ENCODE measurements at places on chromosomes 6 and 20.

GRCh38 chr20:35039846-35040489 lies 52.6 kb downstream of the TRPC4AP start:
- DNase-seq: no peak

- DNase-seq: no peak
Observed at GRCh38 chr6:137666202-137666774, 172.1 kb upstream of the OLIG3 start.

GRCh38 chr6:167046861-167047495 lies 47.8 kb downstream of the CEP43 start:
- no peak for DNase-seq

DNA sequence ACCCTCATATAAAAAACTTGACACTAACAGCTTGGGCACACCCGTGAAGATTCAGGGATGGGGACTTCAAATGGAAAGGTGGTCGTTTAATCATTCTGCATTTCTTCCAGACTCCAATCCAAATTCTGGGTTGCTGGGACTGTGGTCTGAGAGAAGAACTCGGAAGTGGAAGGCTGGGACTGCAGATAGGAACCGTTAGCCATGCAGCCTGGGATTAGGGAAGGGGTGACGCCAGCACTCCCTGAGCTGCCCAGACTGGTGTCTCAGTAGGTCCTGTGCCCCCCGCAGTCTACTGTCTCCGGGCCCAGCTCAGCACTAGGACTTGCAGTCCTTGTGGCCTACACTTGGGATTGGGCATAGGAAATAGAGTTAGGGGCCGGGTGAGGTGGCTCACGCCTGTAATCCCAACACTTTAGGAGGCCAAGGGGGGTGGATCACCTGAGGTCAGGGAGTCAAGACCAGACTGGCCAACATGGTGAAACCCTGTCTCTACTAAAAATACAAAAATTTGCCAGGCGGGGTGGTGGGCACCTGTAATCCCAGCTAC lies 511 bp upstream of the CLIC1 start:
- no peak for DNase-seq

DNA sequence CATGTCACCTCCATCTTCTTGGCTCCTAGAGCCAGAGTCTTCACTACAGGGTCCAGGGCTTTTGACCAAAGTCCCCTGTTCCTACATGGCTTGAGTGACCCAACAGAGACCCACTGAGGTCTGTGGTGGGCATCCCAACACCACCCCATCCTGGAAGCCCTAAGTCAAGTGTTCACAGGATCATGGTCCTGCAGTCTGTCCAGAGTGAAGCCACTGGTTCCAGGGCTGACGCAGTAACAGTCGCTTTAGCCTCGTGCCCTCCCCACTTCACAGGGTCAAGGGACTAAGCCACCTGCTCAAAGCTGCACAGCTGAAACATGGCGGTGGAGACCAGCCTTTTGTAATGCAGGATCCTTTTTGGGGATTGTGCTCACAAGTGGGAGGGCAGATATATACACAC lies 133.9 kb downstream of the JPH2 start:
- no peak for DNase-seq
